ENCODE measurements at places on chromosomes 6 and 20.
A peak's percentile ranks its signal among the peaks of the same experiment; 100 is the strongest.

- no peak for DNase-seq
These were observed 46.0 kb downstream of the RREB1 start for GRCh38 chr6:7153789-7154188.

GRCh38 chr6:154522576-154522975, 12.1 kb upstream of the CNKSR3 start:
- DNase-seq, result no peak

- DNase-seq, result peak; percentile 36
These were observed 14.4 kb downstream of the CCDC167 start for GRCh38 chr6:37485291-37485702.

DNA sequence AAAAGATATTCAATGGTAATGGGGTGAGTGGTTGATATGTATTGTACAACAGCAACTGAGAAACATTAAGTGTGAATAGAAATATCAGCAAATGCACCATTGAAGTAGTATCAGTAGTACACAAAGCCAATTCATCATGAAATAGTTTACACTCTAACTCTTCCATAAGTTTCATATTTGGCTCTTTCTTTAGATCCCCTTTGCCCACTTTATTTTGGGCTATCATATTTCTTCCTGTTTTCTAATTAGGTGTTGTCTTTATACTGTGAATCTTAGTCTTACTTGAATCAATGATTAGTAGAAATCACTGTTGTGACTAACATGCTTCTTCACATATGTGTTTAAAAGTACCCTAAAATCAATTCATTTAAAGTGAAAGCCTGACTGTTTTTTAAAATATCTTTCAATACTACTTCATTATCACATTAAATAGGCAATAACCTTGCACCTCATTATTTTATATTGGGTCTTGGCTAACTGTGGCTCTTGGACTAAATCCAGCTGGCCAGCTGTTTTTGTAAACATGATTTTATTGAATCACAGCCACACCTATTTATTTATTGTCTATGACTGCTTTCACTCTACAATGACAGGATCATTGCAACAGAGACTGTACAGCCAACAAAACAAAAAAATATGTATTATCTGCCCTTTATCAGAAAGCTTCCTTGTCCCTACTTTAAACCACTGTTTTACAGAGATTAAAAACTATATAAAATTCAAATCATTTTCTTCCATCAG, 38.9 kb downstream of the EYS start:
- no peak for DNase-seq

DNA sequence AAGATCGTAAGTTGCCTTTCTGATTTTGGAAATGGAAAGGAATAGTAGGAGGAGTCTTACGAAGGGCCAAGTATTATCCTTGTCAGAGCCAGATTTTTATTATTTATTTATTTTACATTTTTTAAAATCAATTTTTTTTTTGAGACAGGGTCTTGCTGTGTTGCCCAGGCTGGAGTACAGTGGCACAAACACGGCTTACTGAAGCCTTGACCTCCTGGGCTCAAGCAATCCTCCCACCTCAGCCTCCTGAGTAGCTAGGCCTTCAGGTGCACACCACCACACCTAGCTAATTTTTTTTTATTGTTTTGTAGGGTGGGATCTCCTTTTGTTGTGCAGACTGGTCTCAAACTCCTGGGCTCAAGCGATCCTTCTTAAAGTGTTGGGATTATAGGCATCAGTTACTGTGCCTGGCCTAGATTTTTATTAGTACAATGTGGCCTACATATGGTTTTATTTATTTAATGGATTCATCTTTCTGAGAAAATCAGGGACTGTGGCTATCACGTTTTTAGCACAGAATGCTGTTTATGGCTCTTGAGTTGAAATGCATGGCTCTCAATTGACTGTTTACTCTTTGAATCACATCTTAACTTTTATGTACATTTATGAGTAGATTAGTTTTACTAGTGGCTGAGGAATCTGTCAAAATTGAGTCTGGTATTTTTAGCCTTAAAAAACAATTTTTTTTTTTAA, 16.7 kb downstream of the CDC5L start:
- DNase-seq, result no peak

DNA sequence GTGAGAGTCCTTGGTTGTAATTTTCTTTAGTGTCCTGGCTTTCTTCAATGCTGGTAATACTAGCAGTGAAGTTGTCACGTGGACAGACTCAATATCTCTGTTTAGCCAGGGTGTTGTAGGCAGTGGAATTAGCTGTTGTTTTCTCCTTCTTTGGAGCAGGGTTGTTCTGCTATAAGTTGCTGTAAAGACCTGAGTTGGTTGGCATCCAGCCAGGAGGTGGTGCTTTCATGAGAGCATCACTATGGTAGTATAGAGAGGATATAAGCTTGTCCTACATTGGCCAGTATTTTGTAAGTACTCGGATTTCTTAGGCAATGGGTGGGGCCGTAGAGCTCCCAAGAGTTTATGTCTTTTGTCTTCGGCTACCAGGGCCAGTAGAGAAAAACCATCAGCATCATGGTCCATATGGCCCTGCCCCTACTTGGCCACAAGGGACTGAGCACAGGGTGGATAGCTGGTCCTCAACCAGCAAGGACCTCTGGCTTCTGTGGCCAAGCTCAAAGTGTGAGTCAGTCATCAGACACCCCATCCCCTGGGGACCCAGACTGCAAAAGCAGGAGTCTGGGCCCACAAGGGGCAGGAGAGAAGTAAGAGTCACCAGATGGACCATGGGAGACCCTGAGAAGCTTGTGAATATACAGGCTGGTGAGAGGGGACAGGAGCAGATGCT, 127.9 kb upstream of the NXT1 start:
- no peak for DNase-seq

- no peak for DNase-seq
These were observed 78.9 kb downstream of the SLX4IP start for GRCh38 chr20:10513931-10514575.

DNA sequence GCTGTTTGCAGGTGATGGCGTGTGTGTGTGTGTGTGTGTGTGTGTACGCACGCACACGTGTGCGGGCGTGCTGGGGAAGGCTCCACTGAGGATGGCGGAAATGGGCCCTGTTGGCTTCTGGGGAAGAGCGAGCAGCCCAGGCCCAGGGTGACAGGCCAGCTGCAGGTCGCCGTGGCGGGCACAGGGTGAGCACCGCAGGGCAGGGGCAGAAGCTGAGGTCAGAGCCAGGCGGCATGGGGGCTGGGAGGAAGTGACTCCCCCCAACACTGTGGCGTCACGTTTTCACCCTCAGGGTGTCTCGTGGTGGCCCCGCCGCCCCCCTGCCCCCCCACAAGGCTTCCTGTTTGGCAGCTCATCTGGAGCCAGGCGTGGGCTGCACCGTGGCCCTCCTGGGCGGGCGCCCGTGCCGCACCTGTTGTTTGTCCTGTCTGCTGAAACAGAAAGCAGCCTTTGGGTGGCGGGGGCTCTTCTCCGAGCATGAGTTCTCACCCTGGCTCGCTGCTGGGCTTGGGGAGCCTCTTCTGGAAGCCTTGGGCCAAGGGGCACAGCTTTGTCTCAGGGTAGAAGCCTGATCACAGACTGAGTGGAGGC, 7.1 kb downstream of the RBM38 start:
- no peak for DNase-seq

DNA sequence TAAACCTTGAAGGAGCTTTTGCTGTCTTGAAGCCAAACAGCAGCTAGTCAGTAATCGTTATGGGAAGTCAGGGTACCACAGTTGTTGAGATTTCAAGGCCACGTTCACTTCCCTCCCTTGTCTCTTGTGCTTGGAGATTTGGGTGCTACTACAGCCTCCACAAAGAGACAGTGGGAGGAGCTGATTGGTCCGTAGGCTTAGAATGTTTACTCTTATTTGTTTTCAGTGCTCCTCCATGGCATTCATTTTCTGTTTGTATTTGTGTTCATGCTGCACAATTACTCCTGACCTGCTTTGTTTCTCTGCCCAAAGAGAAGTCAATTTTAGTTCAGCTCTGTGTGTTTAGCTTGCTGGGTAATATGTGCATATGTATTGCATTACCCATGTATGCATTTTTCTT, 147.7 kb downstream of the PRL start:
- no peak for DNase-seq

DNA sequence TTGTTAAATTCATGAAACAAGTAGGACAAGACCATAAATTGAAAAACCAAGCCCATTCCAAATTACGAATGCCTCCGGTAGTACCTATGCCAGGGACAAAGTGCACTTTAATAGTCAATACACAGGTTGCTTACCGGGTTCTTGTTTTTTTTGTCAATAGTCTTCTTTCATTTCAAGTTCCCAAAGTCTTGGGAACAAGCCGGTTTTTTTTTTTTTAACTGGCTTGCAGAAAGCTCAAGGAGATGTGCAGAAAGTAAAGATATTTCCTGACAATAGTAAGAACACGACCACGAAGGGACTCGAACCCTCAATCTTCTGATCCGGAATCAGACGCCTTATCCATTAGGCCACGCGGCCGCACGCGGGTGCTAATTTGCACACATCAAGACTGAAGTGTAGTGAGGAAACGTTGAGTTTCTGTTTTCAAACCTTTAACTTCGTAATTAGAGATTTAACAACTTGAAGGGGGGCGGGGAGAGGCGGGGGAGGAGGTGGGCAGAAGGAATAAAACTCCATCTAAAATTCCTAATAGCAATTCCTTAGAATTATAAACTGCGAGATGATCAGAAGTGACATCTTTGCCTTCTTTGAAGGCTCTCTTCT, 181.0 kb downstream of the TRIM27 start:
- peak; percentile 74 for DNase-seq

DNA sequence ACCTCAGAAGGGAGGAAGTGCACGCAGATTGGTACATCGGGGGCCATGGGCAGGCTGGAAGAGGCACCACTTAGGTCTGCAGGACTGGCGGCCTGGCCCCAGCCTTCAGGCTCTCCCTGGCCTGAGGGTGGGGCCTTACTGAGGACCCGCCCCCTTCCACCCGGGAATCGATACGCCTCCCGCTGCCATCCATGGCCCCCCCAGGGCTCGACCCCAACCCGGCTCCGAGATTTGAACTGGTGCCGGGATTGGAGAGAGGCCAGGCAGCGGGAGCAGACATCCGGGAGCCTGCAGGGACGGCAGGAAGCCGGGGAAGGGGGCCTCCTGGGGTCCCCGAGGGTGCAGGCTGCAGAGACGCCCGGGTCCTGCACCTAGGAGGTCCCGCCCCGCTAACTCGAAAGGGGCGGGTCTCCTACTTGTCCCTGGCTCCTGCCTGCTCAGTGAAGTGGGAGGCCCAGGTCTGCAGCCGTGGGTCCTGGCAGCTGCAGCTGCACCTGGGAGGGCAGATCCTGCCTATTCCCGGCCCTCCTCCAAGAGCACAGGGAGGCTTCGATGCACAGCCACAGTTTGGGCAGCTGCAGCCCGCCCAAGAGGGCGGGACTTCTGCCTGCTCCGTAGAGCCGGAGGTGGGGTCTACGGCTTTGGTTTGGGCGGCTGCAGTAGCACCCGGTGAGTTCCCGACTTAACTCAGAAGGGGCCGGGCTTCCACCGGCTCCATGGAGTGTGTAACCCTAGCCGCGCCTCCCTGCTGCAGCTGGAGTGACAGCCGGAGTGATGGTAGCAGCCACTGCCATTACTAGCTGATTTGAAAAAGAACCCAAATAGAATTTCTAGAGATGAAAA, 35.2 kb upstream of the TBC1D22B start:
- DNase-seq, result peak; percentile 82
